ENCODE measurements at places on chromosomes 1 and 21.

GRCh38 chr1:232923739-232924386 lies 26.5 kb upstream of the NTPCR start:
- no peak for DNase-seq

- DNase-seq = peak; percentile 19
These were observed 41.0 kb downstream of the TGFBR3 start for GRCh38 chr1:91844862-91845528.

DNA sequence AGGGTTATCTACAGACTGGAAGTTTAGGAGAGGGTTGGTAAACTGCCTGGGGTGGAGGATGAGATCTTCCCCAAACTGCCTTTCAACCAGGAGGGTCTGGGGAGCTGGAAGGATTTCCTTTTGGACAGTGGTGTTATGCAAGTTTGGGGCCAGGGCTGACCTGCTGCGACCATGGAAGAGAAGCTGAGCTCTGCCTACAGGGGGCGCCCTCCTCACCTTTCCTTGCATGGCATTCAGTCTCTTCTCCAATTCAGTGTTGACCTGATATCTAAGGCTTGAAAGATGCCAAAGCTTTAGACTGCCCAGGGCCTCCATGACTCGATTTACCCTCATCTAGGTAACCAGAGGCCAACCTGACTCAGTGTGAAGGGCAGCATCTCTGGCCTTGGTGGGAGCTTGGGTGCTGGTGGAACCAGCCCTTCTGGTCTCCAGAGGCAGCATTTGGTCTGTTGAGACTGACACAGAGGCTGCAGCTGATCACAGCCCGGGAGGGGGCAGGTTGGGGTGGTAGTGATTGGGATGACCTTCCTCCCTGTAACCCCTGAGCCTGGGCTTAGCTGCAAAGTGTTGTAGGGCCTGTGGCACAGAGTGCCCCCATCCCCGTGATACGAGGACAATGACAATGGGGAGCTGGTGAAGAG lies 170.0 kb downstream of the GRIK3 start:
- no peak for DNase-seq

- DNase-seq = no peak
These were observed 738.7 kb downstream of the LTN1 start for GRCh38 chr21:28253961-28254360.

DNA sequence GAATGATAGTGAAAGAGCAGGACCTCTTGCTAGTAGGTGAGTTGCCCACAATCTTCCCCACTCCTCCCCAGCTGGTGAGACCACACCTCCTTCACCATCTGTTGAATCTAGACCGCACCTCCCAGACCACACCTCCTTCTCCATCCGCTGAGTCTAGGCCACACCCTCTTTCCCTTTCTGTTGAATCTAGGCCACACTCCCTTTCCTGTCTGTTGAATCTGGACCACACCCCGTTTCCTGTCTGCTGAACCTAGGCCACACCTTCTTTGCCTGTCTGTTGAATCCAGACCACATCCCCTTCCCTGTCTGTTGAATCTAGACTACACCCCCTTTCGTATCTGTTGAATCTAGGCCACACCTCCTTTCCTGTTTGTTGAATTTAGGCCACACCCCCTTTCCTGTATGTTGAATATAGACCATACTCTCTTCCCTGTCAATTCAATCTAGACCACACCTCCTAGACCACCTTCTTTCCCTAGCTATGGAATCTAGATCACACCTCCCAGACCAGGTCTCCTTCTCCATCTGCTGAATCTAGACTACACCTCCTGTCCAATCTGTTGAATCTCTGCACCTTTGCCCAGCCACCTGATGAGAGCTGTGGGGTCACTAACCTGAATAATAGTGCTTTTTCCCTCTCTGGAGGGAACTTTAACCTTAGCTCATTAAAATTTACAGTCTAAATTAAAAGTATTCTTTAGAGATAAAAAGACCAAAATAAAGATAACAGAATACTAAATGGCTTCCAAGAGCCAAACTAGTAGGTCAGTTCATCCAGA lies 116.3 kb downstream of the DAB1 start:
- DNase-seq = peak; percentile 16

DNA sequence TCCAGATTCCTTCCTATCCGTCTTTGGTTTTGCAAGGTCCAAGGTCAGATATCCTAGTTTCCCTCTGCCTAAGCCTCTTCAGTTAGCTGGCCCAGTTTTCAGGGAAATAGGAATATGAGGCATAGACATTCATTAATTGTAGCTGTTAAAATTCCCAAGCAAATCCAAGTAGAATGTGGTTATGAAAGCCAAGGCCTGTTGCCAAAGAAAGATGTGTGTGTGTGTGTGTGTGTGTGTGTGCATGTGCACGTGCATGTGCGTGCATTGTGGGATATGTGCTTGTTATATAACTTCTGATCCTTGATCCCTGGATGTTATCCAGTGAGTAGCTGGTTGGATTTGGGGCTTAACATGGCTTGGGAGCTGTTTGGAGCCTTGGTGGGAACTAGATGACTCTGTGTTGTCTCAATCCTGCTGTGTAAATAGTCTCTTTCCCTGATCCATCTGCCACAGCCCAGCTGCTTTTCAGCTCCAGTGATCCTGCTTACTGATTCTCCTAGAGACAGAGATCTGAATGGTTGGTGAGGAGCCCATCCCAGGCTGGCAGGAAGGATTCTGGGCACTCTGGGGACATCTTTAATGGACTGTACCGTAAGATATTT lies 70.6 kb upstream of the GCLM start:
- DNase-seq = no peak

DNA sequence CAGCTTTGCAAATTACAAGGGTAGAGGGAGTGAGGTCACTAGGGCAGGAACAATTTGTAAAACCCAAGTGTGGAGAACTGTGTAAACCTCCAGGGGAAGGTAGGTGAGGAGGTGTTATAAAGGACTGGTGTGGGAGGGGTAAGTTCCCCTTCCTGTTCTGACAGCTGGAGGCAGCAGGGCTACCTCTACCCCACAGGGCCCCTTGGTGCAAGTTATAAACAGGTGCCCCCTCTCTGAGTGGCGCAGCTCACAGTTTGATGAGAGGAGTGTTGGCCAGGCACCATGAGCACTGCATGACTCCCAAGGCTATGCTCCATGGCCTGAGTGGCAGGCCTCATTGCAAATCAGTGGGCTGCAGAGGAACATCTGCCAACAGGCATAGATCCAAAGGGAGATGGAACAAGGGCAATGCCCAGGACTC lies 41.0 kb downstream of the MFSD2A start:
- DNase-seq = no peak

DNA sequence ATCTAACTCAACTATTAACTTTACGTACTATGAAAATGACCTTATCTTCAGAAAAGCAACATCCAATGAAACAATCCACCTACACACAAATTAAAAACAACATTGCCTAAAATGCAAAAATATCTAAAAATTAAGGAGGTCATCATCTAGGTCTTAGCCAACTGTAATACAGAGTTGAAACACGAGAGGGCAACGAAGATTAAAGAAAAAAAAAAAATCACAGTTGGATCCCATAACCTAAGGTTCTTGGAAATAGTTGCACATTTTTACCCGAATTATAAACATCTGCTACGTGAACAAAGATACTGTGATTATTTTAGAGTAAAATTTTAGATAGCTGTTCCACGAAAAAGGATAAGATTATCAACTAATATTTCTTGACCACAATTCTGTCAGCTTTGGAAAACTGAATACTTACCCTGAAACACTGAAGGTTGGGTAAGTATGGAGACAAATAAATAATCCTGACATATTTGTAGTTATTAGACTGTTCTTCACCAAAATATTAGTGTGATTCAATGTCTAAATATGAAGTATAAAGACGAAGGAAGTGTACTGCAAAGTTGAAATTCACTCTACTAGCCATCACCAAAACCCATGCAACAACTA lies 88.0 kb upstream of the AK4 start:
- peak; percentile 43 for DNase-seq

- DNase-seq = peak; percentile 22
These were observed at the start of gene STUM for GRCh38 chr1:226548256-226549093. Gene STUM (plus strand): TSS chr1:226548764. CDS start chr1:226548905, 141 bp downstream.

DNA sequence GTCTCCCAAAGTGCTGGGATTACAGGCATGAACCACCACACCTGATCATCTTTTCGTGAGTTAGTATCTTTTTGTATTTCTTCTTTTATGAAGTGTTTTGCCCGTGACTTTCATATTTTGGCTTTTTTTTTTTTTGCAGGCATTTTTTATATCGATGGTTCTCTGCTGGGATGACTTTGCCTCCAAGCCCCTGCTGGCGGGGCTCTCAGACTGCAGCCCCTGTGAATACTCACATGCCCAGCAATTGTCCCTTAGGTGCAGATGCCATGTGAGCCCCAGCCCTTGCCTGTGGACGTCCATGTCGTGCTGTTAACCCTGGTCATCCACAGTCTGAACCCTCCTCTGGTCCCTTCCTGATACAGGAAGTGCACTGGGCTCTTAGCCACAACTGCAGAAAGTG lies 21.7 kb downstream of the CRYAA start:
- DNase-seq = no peak

- no peak for DNase-seq
These were observed 6.8 kb downstream of the C1orf198 start for GRCh38 chr1:230861489-230861888.

DNA sequence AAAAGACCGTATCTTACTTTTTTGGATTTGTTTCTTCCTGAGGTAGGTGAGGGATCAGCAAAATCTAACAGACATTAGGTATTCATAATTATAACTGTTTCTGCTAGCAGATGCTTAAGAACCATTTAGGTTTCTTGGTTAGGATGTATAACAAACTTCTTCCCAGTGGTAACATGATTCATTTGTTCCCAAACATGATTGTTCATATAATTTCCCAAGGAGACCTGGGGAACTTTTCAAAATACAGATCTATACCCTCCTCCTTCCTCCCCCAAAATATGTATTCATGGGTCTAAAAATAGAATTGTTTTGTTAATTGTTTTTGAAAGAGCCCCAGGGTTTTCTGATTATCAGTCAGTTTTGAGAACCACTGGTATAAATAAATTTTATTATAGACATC lies 228.2 kb downstream of the COP1 start:
- no peak for DNase-seq

DNA sequence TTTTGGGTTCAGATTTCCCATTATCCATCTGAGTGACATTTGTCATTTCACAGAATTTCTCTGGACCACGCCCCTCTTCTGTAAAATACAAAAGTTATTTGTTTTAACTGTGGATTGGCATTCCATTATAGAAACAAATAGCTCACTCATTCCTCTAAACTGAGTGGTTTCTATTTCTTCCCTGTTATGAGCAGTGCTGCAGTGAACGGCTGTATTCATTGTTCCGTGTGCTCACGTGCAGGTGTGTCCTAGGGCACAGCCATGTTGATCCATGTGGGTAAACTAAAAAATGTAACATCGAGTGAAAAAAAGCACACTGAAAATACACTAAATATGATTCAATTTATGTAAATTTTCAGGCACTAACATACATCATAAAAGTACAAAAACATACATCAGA lies 27.0 kb upstream of the IL12RB2 start:
- no peak for DNase-seq

DNA sequence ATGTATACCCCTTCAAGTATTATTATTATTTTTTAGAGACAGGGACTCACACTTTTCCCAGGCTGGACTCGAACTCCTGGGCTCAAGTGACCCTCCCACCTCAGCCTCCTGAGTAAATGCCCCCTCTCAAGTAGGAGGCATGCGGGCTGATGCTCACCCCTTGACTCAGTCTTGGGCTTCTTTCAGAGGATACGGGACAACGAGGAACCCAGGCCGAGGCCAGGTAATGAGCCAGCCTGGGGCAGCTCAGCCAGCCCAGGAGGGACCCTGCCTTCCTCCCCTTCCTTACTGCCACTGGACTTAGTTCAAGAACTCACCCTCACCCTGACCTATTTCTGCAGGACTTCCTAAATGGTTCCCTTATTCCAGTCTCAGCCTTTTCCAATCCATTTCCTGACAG lies 198.0 kb upstream of the MAP1LC3C start:
- DNase-seq = no peak

DNA sequence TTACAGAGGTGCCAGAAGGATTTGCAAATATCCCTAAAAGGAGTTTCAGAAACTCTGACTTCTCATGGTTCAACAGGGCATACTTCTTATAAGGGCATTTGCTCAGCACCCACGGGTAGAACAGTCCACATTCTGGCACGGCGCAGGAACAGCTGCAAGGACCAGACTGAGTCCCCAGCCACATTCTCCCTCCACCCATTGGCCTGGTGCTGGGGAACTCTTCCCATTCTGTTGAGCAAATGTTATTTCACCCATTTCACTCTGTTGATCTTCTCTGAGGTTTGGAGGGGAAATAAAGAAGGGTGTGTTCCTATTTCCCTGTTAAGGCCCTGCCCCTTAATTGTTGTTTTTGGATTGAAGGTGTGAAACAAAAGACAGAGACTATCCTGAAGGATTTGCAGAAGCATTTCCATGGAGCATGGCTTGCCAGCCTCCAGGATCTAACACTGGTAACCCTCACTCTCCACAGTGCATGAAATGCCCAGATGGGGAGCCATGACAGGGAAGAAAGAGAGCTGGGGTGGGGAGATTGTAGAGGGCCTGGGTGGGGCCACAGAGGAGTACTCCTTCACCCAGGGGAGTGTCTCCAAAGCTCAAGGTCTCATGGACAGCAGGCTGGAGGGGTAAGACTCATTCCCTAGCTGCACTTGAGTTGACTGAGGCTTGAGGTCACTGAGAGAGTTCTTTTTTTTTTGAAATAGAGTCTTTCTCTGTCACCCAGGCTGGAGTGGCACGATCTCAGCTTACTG lies 35.0 kb downstream of the INAVA start:
- no peak for DNase-seq

DNA sequence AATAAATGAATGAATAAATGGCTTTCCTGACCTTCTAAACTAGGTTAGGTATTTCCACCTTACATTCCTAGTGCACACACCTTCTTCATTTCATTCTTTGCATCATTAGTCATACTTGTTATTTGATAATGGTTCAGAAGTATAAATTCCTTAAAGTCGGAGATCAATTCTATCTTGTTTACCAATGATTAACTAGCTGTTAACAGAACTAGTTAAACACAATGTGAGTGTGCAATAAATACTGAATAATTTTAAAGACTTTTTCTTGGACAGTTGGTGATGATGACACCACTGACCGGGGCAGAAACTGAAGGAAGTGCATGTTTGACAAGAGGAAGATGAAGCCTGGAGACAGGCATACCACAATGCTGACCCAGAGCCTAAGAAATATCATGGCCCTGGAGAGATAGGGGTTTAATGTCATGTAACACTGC lies 207.1 kb upstream of the DEPDC1 start:
- peak; percentile 37 for DNase-seq

DNA sequence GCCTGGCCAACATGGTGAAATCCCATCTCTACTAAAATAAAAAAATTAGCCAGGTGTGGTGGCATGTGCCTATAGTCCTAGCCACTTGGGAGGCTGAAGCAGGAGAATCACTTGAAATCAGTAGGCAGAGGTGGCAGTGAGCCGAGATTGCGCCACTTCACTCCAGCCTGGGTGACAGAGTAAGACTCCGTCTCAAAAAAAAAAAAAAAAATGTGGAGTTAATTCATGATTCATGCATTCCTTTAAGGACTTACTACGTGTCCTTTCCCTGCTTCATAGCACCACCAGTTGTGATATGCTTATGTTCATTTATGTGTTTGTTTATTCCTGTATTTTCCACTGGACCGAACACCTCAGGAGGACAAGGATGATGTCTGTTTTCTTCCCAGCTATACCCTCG lies 12.7 kb upstream of the PRELP start:
- DNase-seq = no peak

GRCh38 chr21:32499249-32500055 lies 85.9 kb downstream of the TCP10L start:
- no peak for DNase-seq

- no peak for DNase-seq
These were observed 120.1 kb downstream of the SEC16B start for GRCh38 chr1:177849579-177850290.

Measured in HT-29 (cell line).